ENCODE measurements at places on chromosomes 6 and 20.

DNA sequence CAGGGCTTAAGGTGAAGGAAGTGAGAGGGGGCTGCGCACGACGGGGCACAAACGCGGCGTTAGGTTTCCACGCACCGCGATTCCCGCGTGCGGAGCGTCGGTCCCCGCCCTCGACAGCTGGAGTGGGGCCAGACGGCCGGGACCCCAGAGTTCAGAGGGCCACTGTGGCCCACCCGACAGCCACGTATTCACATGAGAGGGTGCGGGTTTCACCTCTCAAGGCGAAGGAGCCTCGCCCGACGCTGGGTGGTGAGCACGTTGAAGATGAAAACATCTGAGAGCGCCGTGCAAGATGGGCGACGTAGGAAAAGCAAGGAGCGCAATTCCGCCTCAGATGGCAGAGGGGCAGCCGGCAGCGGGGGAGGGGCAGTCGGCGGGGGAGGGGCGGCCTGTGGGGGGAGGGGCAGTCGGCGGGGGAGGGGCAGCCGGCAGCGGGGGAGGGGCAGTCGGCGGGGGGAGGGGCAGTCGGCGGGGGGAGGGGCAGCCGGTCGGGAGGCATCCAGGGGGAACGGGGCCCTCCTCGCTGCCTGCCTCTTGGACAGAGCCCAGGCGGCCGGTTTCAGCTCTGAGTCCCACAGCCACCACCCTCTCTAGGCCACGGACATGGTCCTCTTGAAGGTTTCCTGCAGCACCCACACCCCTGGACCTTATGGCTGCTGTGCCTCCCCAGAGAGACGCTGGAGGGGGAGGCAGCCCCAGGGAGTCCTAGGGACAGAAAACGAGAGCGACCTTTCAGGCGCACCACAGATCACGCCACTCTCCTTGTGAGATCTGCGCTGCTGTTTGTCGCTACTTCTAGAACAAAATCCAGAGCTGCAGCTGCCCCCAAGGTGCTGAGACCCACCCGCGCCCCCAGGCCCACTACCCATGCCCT lies 113.7 kb downstream of the DLL1 start:
- no peak for DNase-seq

GRCh38 chr6:23981923-23982322 lies 144.1 kb upstream of the NRSN1 start:
- DNase-seq = no peak

GRCh38 chr6:136477548-136477947 lies 72.7 kb downstream of the MAP7 start:
- DNase-seq = no peak

GRCh38 chr6:150981669-150982068 lies 116.2 kb downstream of the MTHFD1L start:
- no peak for DNase-seq

DNA sequence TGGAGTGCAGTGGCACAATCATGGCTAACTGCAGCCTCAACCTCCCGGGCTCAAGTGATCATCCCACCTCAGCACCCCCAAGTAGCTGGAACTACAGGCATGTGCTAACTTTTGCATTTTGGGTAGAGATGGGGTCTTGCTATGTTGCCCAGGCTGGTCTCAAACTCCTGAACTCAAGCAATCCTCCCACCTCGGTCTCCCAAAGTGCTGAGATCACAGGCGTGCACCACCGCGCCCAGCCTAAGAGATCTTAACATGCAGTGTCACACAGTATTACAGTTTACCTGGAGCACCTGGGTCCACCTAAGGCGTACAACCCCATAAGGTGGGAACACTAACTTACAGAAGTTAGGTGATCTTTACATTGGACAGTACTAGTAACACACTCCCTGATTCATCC lies 29.5 kb downstream of the TMEM242 start:
- no peak for DNase-seq

DNA sequence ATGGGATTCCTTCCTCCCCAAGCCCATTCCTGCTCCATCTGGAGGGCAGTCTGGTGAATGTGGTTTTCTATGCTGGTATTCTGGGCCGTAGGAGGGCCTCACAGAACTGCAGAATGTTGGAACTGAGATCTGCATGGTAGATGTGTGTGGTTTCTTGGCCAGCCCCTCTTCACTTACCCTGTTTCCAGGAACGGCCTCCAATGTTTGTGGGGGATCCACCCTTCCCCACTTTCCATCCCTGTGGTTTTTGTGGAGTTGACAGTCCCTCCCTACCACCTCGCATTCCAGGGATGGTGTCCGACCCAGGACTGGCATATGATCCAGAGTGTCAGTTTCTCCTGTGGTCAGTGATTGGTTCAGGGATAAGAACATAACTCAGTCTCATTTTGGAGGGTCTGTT lies 26.7 kb upstream of the TMEM14A start:
- DNase-seq = no peak

DNA sequence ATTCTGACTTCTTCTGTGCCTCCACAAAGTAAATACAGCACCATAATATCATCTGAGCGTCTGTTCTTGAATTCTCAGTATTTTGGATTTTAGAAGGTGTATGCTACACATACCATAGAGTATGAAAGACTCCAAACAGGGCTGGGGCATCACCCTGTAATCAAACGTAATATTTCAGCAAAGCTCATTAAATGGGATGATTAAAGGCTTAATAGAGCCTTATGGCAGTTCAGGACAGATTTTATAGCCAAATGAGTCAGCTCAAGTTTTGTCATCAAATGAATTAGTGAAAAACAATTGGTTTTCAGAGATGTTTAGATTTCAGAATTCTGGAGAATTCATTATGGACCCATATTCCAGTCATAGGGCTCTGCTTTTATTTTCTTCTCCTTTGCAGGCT lies 68.9 kb downstream of the TULP4 start:
- no peak for DNase-seq

- DNase-seq = no peak
Observed at GRCh38 chr6:10140824-10141223, 274.1 kb downstream of the TFAP2A start.

DNA sequence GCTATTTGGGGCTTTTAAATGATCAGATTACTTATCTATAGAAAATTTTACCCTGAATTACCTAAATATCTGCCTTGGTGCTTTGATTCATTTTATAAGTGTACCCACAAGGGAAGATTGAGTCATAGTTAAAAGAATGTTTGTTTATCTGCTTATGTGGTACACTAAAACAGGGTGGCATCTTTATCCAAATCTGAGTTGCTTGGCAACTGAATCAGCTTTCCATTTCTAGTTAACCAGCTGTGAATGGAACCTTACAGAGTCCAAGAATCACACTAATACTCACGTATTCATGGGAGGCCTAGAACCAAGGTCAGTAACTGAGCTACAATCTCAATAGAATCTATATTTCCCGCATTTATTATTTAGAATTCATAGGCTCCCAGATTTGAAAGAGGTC lies 44.0 kb upstream of the CAP2 start:
- DNase-seq = no peak

DNA sequence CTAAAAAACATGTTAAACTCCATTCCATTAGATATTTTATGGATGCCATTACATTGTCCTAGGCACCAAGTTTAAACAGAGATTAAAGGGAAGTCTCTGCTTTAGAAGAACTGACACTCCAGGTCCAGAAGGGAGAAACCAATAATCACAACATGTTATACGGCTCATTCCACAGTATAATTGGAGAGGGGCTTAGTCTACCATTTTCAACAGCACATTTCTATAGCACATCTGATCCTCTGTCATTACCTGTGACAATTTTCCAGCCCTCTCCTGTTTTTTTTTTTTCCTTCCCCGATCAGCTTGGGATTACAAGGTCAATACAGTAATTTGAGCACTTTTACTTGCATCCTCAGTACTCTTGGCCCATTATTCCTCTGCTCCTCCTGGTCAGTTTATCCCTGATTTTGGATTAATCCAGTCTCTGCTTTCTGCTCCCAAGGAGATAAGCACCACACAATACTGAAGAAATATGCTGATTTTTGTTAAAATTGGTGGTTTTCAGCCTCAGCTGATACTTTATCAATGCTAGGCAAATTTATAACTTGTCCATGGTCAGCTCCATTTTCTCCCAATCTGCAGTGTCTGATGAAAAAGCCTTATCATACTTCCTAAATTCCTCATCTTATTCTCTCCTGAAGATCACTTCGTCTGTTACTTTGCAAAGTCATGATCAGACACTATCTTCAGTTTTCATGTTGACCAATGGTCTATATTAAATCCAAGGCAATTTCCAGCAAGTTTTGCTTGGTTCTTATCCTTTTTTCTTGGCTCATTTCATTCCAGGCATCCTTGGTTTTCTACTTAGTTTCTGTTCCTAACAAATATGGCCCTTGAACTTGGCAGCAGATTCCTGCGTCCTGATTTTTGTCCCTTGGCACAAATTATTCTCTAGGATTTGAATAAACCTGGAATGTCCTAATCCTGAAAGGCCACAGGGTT lies 30.8 kb upstream of the SYNCRIP start:
- no peak for DNase-seq

DNA sequence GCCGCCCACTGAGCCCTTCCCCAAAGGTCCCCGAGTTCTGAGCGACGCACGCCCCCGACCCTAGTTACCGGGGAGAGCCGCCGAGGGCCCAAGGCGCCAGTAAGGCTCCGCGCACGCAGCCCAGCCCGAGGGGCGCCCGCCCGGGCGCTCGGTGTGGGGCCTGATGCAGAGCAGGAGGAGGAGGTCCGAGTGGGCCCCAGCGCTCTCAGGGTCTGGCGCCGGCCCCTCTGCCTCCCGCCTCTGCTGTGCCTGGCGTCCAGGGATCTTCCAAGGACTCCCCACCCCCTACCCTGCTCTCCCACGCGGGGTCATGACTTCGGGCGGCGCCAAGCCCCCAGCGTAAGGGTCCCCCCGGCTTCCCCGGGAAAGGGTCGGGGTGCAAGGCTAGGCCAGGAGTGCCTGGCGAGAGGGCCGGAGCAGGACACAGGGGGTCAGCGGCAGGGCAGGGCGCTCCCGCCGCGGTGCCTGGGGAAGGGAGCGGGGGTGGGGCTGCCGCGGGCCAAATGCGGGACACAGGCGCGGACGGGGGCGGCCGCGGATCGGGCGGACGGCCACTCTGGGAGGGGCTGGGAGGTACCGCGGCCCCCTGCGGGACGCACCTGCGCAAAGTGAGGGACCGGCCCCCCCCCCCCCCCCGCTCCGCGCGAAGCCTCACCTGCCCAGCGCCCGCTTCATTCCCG lies 637 bp downstream of the ABHD12 start:
- peak; percentile 43 for DNase-seq

DNA sequence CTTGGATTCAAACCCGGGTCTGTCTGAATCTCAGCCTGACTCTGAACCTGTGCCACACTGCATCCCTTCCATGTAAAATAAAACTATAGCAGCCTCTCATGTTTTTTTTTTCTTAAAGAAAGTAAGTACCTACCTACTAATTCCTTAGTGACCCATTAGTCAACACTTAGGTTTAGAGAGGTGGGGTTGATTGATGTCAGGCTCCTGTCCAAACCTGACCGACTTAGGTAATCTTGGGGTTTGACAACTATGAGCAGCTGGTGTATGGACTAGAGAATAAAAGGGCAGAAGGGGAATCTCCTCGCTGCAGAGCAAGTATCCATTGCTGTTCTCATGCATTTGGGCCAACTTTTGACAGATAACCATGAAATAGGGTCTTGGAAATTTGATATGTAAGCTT lies 6.5 kb downstream of the NKAIN2 start:
- no peak for DNase-seq

DNA sequence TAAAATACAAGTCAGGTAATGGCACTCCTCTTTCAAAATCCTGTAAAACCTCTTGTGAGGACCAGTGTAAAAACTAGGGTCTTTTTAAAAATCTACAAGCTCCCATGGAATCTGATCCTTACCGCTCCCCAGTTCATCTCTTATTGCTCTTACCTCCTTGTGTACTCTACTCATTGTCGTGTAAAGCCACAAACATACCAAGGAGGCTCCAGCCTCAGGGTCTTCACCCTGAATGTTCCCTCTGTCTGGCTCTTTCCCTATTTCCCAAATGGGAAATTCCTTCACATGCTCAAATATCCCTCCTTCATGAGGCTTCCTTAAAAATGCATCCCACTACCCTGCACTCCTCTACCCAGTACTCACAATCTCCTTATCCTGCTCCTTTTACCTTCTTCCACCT lies 67.1 kb downstream of the TASP1 start:
- no peak for DNase-seq

GRCh38 chr20:48375804-48376203 lies 452.0 kb downstream of the PREX1 start:
- DNase-seq = no peak

DNA sequence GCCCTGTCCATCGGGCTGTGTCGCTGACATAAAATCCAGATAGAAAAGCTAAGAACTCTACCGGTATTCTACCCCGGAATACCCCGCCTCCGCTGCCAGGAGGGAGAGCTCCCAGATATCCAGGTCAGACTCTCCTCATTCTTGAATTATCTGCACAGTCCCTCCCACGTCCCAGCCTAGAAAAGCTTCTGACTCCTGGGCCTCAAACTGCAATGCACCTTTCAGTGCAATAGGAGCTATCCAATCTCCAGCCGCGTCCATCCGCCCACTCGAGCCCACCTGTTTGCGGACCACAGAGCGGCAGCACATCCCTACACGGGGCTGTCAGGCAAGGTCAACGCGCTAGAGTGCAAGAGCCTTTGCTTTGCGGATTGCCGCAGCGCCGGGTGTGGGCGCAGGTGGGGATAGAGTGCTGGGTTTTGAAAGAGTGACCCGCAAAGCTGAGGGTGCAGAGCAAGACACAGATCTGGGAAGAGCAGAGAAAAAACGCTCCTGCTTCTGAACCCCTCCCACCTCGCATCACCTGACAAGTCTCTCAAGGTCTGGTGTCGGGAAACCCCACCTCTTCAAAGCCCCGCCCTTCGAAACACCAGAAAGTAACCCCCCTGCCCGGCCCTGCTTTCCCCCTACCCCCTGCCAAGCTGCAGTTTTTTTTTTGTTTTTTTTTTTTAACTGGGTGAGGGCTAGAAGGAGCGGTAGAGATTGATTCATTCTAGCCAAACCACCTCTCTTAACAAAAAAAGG lies 1.3 kb downstream of the TAPBP start:
- DNase-seq = peak; percentile 81

GRCh38 chr6:144653885-144654505 lies 368.9 kb downstream of the UTRN start:
- no peak for DNase-seq

GRCh38 chr20:22408521-22409402 lies 175.6 kb downstream of the FOXA2 start:
- no peak for DNase-seq
